Calu3 (cell line): ENCODE measurements at places on chromosomes 3 and 15.

GRCh38 chr3:17686613-17687012 lies 55.8 kb downstream of the TBC1D5 start:
- DNase-seq: no peak

GRCh38 chr3:138681463-138682220 lies 73.1 kb downstream of the FAIM start:
- DNase-seq: no peak

DNA sequence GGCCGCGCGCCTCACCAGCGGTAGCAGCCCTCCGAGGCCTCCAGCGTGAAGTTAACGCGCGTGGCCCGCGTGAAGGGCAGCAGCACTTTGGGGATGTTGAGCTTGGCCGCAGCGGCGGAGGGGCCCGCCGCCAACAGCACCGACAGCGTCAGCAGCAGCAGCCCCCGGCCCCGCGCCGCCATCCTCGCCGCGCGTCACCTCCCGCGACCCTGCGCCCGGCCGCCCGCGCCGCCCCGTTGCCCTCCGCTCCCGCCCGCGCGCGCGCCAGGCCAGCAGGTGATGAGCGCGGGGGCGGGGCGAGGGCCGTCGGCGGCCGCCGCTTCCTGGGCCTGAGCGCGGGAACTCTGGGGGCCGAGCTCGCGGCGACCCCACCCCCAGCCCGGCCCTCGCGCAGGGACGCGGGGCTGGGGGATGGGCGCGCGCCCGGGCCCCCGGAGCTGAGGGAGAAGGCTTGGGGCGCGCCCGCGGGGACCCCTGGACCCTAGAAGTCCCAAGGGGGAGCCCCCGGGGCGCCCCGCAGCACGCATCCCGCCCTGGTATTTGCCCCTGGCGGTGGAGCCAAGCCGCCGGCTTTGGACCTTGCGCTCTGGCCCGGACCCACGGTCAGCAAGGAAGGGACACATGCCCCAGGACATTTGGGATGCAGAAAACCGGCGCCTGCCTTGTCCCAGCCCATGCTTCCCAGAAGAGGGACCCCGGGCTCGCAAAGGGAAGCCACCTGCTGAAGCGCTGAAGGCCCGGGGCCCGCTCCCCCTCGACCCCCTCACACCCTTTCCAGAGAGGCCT lies at the start of gene NUP210:
Gene NUP210, minus strand, starts transcription at position 278 of the 786 bp plus-strand sequence. Its CDS starts 96 bp downstream, at position 182.
- DNase-seq: peak; percentile 71

GRCh38 chr15:65311760-65312159 lies 7.3 kb downstream of the RNU5B-1 start:
- no peak for DNase-seq

DNA sequence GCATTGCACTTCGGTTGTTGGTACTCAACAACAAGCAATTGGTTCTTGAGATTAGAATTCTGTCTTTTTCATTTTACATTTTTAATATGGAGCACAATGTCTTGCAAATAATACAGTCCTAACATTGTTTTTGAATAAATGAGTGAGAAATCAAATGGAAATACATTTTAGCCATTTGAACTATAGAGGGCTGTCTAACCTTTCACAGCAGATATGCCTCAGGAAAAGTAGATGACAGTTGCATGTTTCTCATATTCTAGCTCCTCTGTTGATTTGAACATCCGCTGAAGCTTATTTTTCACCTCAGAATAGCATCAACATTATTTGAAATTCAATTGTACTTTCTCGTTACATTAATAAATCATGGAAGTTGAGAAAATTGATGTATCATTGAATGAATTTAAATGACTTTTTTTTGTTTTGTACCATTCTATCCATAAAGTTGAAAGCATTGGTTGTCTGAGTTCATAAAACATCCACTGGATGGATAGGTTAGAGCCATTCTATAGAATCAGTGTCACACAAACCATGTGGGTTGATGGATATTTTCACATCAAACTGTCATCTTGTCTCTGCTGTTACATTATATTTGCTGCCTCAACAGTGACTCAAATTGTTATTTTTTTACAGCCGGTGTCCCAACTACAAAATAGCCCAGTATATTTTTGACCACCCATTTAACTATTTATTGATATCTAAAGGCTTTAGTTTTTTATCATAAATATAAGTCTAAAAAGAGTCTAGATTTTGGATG lies 928.3 kb downstream of the NSUN3 start:
- DNase-seq: no peak

GRCh38 chr3:173501931-173502489 lies 104.5 kb downstream of the NLGN1 start:
- DNase-seq: no peak

- no peak for DNase-seq
These were observed 37.0 kb upstream of the CORO2B start for GRCh38 chr15:68541743-68542142.

DNA sequence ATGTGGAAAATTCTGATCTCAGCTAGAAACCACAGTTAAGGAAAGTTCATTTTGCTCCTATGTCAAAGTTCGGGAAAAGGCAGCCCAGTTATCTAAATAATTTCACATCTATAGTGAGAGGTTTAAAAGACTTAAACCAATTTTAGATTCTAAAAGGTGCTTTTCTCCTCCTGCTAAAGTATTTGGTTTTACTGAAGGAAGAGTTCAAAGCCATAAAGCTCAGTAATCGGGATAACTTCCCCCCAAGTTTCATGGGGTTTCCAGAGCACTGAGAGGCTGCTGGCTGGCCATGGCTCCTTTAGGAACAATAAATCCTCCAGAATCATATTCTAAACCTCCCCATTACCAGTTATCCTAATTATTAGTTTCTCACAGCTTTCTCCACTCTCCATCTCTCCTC lies 38.2 kb downstream of the ZIC4 start:
- no peak for DNase-seq

DNA sequence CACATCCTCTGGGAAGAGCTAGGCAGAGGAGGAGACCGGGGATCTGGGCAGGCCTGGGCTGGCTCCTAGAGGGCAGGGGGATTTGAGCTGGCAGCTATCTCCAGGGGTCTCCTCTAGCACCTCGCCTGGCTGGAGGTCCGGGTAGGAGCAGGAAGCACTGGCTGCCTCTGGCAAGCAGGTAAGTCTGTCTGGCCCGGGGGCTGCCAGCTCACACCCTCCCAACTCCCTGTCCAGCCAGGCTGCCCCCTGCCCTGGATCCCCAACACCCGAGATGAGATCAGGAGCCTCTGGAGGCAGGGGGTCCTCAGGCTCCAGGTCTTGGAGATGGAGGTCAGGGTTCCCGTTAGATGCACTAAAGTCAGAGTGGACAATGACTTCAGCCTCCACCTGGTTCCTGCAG lies 6.2 kb upstream of the IGDCC3 start:
- no peak for DNase-seq

- DNase-seq: no peak
These were observed 146.6 kb upstream of the P2RY1 start for GRCh38 chr3:152688313-152688712.

DNA sequence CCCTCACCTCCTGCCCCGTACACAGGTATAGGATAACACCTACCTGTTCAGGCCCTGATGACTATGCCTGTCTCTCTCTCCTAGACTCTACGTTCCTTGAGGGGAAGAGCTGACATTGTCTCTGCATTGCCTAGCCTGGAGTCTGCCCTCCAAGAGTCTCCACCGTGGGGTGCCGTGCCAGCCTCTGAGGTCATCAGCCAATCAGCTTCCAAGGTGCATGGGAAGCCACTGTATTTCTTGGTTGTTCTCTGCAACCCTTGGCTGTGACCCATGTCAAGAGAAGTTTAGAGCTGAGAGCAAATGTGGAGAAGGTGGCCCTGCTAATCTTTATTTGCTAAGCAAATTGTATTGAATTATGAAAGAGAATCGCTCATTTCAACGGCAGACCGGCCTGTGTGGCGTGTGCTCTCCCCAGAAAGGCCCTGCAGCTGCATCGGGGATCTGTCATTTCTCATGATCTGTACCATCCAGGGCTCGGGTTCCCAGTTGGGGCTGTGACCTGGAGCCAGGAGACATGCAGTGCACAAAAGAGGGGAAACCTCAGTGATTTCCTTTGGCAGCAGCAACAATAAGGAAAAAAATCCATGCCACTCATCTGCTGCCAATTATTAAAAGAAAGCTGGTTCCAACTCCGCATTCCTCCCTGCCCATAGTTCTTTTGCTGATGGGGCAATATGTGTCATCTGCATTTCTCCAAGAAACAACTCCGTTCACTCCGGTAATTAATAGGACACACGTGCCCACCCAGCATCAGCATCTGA lies 182.2 kb downstream of the MEGF11 start:
- no peak for DNase-seq

- DNase-seq: no peak
These were observed 1033.7 kb downstream of the ROBO1 start for GRCh38 chr3:78734048-78734637.

DNA sequence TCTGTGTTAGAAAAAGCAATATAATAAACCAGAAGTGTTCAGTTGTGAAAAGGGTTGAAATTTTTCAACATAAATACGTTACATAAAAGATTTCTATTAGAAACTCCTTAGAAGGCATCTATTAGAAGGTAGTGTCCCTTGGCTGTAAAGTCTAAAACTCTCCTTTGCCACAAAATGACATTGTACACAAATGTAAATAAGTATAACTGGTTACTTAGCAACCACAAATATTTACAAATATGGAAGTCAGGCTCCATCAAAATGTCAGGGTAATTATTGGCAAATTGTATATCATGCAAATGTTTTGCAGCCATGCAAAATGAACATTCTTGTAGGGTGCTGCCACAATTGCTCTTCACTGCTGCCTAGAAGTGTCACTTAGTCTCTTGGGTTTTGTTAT lies 419.1 kb upstream of the CDIN1 start:
- DNase-seq: no peak

DNA sequence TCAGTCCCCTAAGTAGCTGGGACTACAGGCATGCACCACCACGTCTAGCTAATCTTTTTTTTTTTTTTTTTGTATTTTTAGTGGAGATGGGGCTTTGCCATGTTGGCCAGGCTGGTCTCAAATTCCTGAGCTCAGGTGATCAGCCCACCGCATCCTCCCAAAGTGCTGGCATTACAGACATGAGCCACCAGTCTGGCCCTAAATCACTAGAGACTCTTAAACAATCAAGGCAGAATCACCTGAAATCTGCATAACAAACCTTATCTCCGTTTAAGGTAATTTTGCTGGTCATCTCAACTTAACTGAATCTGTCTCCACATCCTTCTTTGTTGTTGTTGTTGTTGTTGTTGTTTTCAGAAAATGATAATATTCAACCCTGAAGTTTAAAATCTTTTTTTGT lies 5.6 kb upstream of the TRMT10C start:
- no peak for DNase-seq

- DNase-seq: no peak
These were observed 38.4 kb upstream of the VPS8 start for GRCh38 chr3:184773283-184774186.

DNA sequence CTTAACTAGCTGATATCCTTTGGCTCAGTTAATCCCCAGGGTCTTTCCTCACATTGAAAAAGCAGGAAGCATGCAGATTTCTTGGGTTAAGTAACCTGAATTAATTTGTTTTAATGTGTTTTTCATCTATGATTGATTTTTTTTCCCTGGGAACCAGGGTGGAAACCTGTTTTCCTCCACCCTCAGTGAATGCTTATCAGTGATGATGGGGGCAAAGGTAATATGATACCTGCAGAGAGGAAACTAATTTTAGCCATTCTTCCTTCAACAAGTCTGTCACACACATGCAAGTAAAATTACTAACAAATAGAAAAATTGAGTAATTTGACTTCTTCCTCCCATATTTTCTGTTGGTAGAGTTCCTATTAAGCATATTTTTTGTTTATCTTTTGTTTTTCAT lies 5.9 kb downstream of the CASR start:
- no peak for DNase-seq

- peak; percentile 66 for DNase-seq
These were observed 1.3 kb downstream of the CAMK2N2 start for GRCh38 chr3:184259878-184260723.

- DNase-seq: no peak
These were observed 149.2 kb upstream of the VEPH1 start for GRCh38 chr3:157652366-157652765.

GRCh38 chr3:153706706-153707105 lies 414.5 kb upstream of the ARHGEF26 start:
- DNase-seq: no peak

DNA sequence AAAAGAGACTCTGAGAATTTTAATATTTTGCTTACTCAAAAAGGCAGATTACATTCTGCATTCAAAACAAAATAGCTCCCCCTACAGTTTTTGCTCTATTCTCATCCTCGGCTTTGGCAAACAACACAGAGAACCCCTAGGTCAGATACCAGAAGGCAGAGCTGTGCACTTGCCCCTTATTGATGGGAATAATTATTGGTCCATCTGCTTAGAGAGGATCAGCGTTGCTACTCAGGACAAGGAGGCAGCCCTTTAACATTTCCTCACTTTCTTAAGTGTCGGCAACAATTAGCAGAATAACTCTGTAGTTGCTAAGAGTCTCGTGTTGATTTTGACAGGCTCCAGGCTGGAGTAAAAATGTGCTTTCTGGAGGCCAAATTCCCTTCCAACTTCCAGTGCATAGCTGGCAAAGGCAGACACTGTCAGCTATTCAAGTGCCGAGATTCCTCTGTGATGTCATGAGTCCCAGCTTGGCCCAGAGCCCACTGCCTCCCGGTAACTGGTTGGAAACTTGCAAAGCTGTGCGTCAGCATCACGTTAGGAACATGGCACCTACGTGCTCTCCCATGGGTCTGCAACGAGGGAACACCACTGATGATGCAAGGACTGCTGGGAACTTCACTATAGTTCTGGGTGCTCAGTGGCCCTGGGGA lies 482.7 kb upstream of the ADAMTS9 start:
- peak; percentile 50 for DNase-seq

- no peak for DNase-seq
These were observed 114.6 kb upstream of the GALNT15 start for GRCh38 chr3:16059711-16060357.
